ENCODE measurements at places on chromosomes 7 and 10.
A peak's percentile ranks its signal among the peaks of the same experiment; 100 is the strongest.

- no peak for DNase-seq
These were observed 119.1 kb downstream of the PHTF2 start for GRCh38 chr7:77917500-77918262.

- DNase-seq, result peak; percentile 26
These were observed 779 bp downstream of the C1QL3 start for GRCh38 chr10:16520900-16521299.

GRCh38 chr7:33400214-33400538 is 270.8 kb downstream of the BBS9 start:
- DNase-seq, result no peak

DNA sequence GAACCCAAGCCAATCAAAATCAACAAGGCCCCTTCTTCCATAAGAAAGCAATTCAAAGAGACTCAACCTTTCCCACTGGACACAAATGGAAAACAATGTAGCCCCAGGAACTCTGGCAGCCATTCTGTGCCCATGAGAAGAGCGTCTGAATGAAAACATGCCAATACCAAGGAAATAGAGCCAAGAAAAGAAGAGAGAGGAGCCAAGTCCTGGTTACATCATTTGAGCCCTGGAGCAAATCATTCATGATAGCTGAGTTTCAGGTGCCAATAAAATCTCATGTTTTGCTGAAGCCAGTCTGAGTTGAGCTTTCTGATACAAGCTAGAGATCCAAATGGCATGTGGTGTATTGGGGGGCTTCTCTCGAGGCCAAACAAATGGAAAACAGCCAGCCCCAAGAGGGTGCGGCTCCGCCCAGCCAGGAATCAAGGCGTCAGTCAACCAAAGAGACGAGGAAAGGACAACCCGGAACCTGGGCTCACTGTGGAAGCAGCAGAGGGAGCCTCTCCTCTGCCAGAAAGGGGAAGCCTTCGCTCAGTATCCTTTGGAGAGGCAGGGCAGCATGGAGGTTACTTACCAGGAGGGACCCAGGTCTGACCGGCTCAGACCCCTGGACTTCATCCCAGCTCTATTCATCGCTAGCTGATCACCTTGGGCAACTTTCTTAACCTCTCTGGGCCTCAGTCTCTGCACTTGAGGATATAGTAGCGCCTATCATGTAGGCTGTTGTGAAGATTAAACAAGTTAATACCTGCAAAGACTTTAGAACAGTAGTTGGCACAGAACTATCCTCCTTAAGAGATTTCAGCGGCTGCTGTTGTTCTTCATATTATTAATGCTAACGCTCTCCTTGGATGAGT is 61.8 kb downstream of the OAT start:
- DNase-seq, result no peak

- no peak for DNase-seq
These were observed 12.4 kb upstream of the SRRM3 start for GRCh38 chr7:76189276-76189675.

- no peak for DNase-seq
These were observed 757.0 kb upstream of the GALNT17 start for GRCh38 chr7:70374772-70375533.

- no peak for DNase-seq
These were observed 80.5 kb downstream of the MET start for GRCh38 chr7:116752305-116753074.

All from CD4-positive, alpha-beta T cell treated with Interleukin-6 for 4 hours (primary cell).